ENCODE measurements at places on chromosomes 5 and 9. TPM values are rescaled to one million over a fixed set of nuclear protein-coding genes. Genes with fewer than 3 reads are reported as not detected.

The ZNF883 gene
- 2.6 TPM for total RNA-seq

The NMRK1 gene
- total RNA-seq, result 32.9 TPM

The HMGCR gene
- total RNA-seq, result 119 TPM

The CCDC180 gene
- total RNA-seq, result 0.74 TPM

The PAEP gene
- total RNA-seq, result not detected

The GNA14 gene
- 3.2 TPM for total RNA-seq

The IRX2 gene
- not detected for total RNA-seq

The CAVIN4 gene
- 1.4 TPM for total RNA-seq

The FBXO38 gene
- 79.4 TPM for total RNA-seq

The TUSC1 gene
- total RNA-seq, result 10.2 TPM

The IL3 gene
- total RNA-seq, result not detected

The GALNT10 gene
- 39.5 TPM for total RNA-seq

The KCNV2 gene
- not detected for total RNA-seq

The CXCL14 gene
- total RNA-seq, result not detected

The TAL2 gene
- total RNA-seq, result not detected

The TAF9 gene
- 118 TPM for total RNA-seq

The TEK gene
- total RNA-seq, result 100 TPM

The CD14 gene
- total RNA-seq, result 0.26 TPM

The CARTPT gene
- not detected for total RNA-seq

The IRX1 gene
- not detected for total RNA-seq

The C7 gene
- 7.7 TPM for total RNA-seq

The SPATA31D4 gene
- total RNA-seq, result not detected

The RAB3C gene
- total RNA-seq, result 0.14 TPM

The FSTL4 gene
- total RNA-seq, result not detected

The GGTA1 gene
- 0.53 TPM for total RNA-seq

The EQTN gene
- not detected for total RNA-seq

The LAMC3 gene
- total RNA-seq, result 0.07 TPM

The PCDHA4 gene
- total RNA-seq, result 0.42 TPM

The PCDHB13 gene
- total RNA-seq, result 0.33 TPM

The ZNF454 gene
- 0.40 TPM for total RNA-seq

The AGXT2 gene
- not detected for total RNA-seq

The LCN9 gene
- total RNA-seq, result not detected

The GCNT4 gene
- total RNA-seq, result 0.07 TPM

The NCS1 gene
- total RNA-seq, result 40.5 TPM

The PCDHA8 gene
- 0.04 TPM for total RNA-seq

The SHOC1 gene
- total RNA-seq, result not detected

The TXN gene
- total RNA-seq, result 296 TPM

The GBGT1 gene
- 17.3 TPM for total RNA-seq

The BAAT gene
- not detected for total RNA-seq

The SPATA31A3 gene
- total RNA-seq, result not detected

The PDE6A gene
- total RNA-seq, result not detected

The SVEP1 gene
- 0.46 TPM for total RNA-seq

The ANKRD20A1 gene
- total RNA-seq, result 1.6 TPM

The RGP1 gene
- 11.9 TPM for total RNA-seq

The CAMK4 gene
- total RNA-seq, result 2.2 TPM

The GZMA gene
- total RNA-seq, result not detected

The FOXD4L3 gene
- not detected for total RNA-seq

The ADRA1B gene
- total RNA-seq, result 0.07 TPM

The SEMA5A gene
- 0.04 TPM for total RNA-seq

The CCNB1 gene
- 260 TPM for total RNA-seq

The DRD1 gene
- not detected for total RNA-seq

The ANXA2R gene
- total RNA-seq, result 1.4 TPM

The SPATA6L gene
- 2.5 TPM for total RNA-seq

The OGN gene
- not detected for total RNA-seq

The PTPN3 gene
- total RNA-seq, result 1.1 TPM

The SLC34A3 gene
- total RNA-seq, result not detected

The GDNF gene
- not detected for total RNA-seq

Data from pulmonary artery endothelial cell (primary cell).